Kasumi-1 (cell line): ENCODE measurements at places on chromosomes 6 and 20.

DNA sequence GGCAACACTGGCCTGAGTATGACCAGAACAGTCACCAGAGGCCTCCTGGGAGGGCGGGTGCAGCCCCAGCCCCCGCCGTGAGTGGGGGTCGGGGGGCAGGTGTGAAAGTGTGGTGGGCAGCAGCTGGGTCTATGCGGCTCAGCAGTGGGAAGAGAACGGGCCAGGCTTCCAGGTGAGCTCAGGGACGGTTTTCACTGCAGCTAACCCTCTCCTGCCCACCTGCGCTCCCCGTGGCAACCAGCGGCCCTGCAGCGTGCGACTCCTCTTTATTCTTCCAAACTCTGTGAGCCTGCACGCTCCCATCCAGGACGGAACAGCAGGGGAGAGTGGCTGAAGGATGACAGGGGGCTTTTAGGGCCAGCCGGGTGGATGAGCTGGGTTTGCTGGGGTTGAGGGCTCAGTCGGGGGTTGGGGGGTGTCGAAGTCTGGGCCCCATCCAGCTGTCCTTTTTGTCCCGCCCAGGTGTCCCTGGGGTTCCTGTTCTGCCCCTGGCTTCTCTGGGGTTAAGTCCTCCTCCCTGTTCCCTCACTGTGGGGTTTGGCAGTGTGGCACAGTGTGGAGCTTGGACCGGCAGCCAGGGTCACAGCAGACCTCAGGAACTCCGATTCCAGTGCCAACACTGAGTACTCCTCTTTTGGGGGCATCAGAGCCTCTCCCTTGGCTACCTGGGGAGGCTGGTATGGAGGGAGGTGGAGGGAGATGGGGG is 859 bp upstream of the BIRC7 start:
- DNase-seq, result peak; percentile 31

DNA sequence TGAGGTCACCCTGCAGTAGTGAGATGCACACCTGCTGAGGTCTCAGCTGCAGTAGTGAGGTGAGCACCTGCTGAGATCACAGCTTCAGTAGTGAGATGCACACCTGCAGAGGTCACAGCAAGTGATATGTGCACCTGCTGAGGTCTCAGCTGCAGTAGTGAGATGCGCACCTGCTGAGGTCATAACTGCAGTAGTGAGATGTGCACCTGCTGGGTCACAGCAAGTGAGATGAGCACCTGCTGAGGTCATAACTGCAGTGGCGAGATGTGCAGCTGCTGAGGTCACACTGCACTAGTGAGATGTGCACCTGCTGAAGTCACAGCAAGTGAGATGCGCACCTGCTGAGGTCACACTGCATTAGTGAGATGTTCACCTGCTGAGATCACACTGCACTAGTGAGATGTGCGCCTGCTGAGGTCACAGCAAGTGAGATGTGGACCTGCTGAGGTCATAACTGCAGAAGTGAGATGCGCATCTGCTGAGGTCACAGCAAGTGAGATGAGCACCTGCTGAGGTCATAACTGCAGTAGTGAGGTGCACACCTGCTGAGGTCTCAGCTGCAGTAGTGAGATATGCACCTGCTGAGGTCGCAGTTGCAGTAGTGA is 20.8 kb downstream of the ZDHHC14 start:
- DNase-seq, result no peak

- DNase-seq, result no peak
Observed at GRCh38 chr6:41375598-41376151, 40.3 kb downstream of the NCR2 start.

DNA sequence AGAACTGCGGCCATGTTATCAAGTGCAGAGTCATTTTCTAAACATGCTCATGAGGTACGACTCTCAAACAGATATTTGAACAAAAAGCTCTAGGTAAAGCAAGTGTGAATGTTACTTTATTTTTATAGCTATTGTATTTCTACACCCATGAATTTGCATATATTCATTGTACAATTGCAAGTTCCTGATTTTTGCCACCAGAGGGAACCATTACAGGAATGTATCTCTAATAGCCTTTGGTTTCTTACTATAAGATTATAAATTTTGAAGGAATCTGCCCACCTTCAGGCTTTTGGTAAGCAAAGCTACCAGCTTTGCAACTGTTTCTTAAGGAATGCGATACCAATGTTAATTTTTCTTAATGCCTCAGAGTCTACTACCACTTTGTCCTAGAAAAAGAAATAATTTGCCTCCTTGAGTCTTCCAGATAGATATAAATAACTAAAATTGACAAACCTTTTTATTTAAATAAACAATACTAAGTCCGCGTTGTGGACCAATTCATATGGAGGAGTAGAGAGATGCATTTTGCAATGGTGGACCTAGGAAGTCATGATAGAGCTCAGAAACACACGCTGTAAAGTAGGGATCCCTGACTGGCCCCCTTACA is 125.4 kb upstream of the SAMD5 start:
- peak; percentile 54 for DNase-seq

GRCh38 chr6:159623156-159623555 is 69.9 kb downstream of the SOD2 start:
- DNase-seq, result no peak

DNA sequence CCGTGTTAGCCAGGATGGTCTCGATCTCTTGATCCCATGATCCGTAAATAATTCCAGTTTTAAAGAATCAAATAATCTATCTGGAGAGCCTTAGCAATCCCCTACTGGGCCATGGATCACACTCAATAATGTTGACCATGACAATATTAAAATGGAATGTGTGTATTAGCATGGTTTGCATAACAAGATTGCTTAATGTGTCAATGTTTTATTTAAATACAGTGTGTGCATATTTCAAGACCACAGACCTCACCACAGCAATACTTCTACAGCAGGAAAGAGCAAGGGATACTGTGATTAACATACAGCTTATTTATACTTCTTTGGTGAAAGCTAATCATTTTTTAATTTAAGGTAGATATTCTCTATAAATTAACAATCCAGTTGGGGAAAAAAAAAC is 470.4 kb downstream of the TFAP2B start:
- no peak for DNase-seq

- peak; percentile 83 for DNase-seq
Observed at GRCh38 chr20:20743511-20744169, 31.2 kb upstream of the RALGAPA2 start.

DNA sequence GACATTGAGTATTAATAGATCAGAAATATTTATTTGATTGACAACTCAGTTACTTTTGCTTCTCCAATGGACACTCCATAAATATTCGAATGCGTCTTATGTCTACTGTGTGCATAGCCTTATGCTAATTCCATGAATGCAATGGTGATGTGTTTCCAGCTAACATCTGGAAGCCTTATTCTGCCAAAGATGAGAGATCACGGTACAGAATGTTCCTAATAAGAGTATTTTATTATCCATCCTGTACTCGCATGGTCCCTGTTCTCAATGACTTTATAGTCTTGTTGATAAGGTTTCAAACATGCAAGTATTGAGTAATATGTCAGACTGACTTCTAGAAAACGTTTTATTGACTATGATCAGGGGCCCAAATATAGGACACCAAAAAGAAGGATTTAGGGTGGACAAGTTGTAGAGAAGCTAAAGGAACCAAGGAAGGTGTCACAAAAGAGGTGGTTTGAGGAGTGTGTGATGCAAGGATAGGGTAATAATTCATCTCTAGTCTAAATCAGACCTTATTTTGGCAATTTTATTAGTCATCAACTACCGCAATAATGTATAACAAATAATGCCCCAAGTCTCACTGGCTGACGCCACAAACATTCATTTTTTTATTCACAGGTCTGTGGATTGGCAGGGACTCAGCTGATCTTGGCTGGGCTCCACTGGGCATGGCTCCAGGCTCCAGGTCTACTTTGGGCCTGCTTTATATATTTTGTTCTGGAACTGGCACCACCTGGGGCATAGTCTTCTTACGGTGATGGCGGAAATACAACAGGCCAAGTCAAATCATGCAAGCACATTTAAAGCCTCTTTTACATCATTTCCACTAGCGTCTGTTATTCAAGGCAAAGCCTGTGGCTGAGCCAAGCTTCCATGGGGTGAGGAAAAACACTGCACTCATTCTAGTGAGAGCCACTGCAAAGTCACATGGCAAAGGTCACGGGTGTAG is 24.5 kb upstream of the CD83 start:
- DNase-seq, result no peak

GRCh38 chr6:138999949-139000725 is 12.1 kb upstream of the REPS1 start:
- peak; percentile 19 for DNase-seq

DNA sequence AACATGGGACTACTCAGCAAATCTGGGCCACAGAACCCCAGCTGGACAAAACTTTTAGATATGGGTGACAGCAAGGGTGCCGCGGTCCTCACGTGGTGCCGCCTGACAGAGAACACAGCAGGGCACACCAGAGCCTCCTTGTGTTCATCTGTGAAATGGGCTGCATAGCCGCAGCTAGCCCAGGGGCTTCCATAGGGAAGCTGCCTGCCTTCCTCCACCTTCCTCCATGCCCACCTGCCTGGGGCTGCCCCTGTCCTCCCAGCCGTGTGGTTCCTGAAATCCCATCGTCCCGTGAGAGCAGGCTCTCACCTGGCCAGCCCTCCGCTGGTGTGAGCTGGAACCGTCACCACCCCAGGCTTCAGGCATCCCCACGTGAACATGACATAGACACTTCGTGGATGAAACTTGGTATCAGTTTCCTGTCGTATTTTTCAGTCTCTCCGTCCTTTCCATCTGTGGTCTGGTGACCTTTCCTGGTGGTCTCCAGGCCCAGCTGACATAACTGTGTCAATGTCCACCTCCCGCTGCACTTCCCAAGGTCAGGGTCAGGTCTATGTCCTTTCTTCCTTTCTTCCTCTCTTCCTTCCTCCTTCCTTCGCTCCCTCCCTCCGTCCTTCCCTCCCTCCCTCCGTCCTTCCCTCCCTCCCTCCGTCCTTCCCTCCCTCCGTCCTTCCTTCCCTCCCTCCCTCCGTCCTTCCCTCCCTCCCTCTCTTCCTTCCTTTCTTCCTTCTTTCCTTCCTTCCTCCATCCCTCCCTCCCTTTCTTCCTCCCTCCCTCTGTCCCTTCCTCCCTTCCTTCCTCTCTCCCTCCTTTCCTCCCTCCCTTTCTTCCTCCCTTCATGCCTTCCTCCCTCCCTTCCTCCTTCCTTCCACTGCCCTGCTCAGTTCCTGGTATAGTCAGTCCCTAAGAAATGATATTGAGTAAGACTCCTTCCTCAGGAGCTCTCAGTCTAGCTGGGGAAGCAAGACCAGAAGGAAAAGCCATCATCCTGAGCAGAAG is 78.8 kb downstream of the GRM4 start:
- no peak for DNase-seq

DNA sequence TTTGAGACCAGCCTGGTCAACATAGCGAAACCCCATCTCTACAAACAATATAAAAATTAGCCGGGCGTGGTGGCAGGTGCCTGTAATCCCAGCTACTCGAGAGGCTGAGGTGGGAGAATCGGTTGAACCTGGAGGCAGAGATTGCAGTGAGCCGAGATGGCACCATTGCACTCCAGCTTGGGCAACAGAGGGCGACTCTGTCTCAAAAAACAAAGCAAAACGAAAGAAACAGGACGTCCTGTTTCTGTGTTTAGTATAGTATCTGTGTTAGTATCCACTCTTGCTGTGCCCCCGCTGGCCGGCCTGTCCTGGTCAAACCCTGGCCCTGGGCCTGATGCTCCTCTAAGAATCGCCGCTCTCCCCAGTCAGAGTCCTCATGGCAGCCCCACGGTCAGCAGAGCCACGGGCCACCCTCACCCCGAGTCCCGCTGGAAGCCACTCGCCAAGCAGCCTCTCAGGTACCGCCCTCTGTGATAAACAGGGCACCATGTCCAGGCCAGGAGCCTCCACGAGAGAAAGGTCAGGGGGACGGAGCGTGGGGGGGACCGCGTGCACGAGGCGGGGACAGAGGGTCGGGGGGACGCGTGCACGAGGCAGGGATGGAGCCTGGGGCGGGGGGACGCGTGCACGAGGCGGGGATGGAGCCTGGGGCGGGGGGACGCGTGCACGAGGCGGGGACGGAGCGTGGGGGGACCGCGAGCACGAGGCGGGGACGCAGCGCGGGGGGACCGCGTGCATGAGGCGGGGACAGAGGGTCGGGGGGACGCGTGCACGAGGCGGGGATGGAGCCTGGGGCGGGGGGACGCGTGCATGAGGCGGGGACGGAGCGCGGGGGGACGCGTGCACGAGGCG is 384.5 kb downstream of the SMOC2 start:
- DNase-seq, result no peak

- no peak for DNase-seq
Observed at GRCh38 chr6:33923857-33924514, 120.2 kb upstream of the MLN start.
